ENCODE measurements at places on chromosomes 3 and 15. TPM values are rescaled to one million over a fixed set of nuclear protein-coding genes. Genes with fewer than 3 reads are reported as not detected.

Gene DAPK2
- 1.3 TPM for polyA plus RNA-seq

Gene NOP10
- 169 TPM for polyA plus RNA-seq

Gene LRRIQ4
- not detected for polyA plus RNA-seq

Gene CDHR4
- 0.10 TPM for polyA plus RNA-seq

Gene FRMD4B
- polyA plus RNA-seq, result 5.9 TPM

Gene TRIM59
- 2.4 TPM for polyA plus RNA-seq

Gene SGO1
- polyA plus RNA-seq, result 0.15 TPM

Gene EFHB
- polyA plus RNA-seq, result 1.4 TPM

Gene PLA2G4E
- polyA plus RNA-seq, result 0.03 TPM

Gene MRPL3
- 80.2 TPM for polyA plus RNA-seq

Gene GOLGA8H
- 1.2 TPM for polyA plus RNA-seq

GRCh38 chr3:196150481-196150880 lies 60.7 kb downstream of the ZDHHC19 start:
- no peak for DNase-seq

GRCh38 chr3:111594781-111595180 lies 365 bp downstream of the ZBED2 start:
- DNase-seq, result no peak

GRCh38 chr3:157443905-157444796 lies 7.5 kb downstream of the PTX3 start:
- no peak for DNase-seq

DNA sequence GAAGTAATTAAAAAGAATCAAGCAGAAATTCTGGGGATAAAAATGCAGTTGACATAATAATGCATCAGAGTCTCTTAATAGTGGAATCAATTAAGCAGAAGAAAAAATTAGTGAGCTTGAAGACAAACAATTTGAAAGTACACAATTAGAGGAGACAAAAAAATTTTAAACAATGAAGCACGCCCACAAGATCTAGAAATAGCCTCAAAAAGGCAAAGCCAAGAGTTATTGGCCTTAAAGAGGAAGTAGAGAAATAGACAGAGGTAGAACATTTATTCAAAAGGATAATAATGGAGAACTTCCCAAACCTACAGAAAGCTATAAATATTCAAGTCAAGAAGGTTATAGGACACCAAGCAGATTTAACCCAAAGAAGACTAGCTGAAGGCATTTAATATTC lies 113.3 kb downstream of the TBC1D2B start:
- no peak for DNase-seq

GRCh38 chr3:176663837-176664831 lies 533.1 kb downstream of the TBL1XR1 start:
- peak; percentile 6 for DNase-seq

GRCh38 chr3:27615555-27615954 lies 106.6 kb downstream of the EOMES start:
- DNase-seq, result no peak

GRCh38 chr3:150216041-150216811 lies 191.9 kb upstream of the TSC22D2 start:
- DNase-seq, result no peak

- DNase-seq, result no peak
These were observed 24.9 kb upstream of the C3orf80 start for GRCh38 chr3:160200353-160200752.

- DNase-seq, result no peak
These were observed 401.3 kb upstream of the CFAP20DC start for GRCh38 chr3:59450946-59451763.

- DNase-seq, result no peak
These were observed 3.3 kb downstream of the ADAM10 start for GRCh38 chr15:58746174-58746573.

DNA sequence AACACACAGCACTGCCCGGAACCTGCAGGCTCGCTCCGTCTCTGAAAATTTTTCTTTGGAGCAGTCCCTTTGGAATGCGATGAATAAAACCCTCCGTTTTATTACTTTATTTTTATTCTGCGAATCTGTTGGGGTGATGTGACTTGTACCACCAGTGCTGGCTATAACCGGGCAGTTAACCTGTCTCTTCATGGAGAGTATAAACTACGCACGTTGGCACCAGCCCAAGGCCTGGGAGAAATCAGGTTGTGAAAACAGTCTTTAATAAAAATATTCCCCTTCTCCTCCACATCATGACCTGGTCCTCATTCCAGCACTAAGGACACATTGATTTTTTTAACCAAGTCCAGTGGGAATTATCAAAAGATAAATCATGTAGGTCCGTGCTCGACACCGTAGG lies 116.8 kb downstream of the WNT5A start:
- no peak for DNase-seq

- DNase-seq, result no peak
These were observed 316.6 kb upstream of the TGFBR2 start for GRCh38 chr3:30289766-30290165.

DNA sequence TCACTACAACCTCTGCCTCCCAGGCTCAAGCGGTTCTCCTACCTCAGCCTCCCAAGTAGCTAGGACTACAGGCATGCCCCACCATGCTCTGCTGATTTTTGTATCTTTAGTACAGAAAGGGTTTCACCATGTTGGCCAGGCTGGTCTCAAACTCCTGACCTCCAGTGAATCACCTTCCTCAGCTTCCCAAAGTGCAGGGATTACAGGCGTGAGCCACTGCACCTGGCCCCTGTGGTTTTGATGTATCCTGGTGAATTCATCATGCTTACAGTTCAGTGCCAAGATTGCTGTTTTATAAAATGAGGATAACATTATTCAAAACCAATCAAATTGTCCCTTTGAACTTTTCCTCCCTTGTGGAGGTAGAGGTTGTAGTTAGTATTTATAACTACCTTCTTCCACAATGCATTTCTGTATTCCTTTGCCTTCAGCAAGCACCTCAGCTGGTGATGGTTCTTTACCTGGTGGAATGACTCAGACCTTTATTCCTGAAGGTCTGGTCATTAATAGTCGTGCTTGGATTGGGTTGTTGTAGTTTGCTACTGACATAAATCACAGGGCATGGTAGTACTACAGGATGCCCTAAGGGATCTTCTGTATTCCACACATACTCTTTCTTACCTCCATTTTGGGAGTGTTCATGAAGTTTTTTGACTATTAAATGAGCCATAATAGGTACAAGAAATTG lies 76.9 kb downstream of the UBP1 start:
- no peak for DNase-seq

DNA sequence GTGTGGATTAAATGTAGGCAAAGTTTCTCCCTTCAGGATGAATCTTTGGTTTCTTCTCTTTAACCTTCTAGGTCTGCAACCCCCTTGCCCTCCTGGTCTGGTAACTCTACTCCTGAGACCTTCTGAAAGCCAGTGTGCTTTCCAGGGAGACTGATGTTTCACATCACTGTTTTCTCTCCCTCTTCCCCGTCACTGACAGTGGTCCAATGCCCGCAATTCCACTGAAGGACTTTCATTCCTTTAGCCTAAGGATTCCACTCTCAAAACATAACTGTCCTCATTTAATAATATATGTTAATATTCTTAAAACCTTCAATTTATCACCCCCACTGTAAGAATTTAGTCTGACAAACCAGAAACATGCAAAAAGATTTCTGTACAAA lies 101.5 kb upstream of the CPNE4 start:
- DNase-seq, result no peak

GRCh38 chr3:115325539-115325938 lies 178.5 kb upstream of the ZBTB20 start:
- no peak for DNase-seq

DNA sequence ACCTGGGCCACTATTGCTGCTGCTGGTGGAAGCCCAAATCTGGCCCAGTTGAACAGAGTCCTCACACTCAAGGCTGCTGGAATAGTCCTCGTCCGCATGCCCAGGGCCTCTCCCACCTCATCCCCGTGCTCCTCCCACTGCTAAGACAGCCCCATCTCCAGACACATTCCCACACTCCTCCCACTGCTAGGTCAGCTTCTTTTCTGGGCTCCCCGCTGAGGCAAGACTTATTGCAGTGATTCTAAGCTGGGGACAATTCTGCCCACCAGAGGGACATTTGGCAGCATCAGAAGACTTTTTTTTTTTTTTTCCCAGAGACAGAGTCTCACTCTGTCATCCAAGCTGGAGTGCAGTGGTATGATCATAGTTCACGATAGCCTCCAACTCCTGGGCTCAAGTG lies 35.1 kb downstream of the POC1A start:
- DNase-seq, result no peak

- DNase-seq, result peak; percentile 23
These were observed 811 bp downstream of the SKIL start for GRCh38 chr3:170358042-170359010.

DNA sequence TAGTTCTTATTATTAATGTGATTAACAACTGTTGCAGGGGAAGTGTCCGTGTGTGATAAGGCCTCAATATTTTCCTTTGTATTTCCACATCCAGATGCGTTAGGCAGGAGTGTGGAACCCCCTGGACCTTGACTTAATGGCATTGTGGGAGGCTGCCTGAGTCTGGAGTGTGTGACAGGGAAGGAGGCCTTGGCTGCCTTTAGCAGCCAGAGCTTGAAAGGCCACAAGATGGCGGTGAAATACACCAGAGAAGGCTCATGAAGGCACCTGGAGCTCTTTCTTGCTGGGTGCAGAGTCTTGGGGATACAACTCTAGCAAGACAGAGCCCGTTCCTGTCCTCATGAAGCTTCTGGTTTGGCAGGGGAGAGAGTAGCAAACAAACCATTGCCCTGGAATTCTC lies 36.9 kb downstream of the POLR2M start:
- DNase-seq, result no peak

DNA sequence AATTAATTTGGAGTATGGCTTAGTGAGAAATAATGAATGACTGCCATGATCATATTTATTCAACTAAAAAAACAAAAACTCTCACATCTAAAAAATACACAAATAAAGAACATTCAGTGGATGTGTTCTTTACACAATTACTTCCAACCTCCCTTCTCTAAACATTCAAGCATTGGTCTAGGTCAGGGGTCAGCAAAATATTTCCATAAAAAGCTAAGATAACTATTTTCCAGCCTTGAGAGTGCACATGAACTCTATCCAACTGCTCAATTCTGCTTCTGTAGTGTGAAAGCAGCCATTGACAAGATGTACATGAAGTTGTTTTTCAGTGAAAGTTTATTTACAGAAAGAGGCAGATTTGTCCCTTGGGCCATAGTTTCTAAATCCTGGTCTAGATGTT lies 406.3 kb downstream of the MAGI1 start:
- DNase-seq, result no peak

- DNase-seq, result no peak
These were observed 23.6 kb downstream of the C3orf33 start for GRCh38 chr3:155782390-155782953.

- DNase-seq, result no peak
These were observed 196.7 kb upstream of the ADAMTS9 start for GRCh38 chr3:64884536-64884935.

- no peak for DNase-seq
These were observed 408.9 kb upstream of the CBLB start for GRCh38 chr3:106277731-106278130.

DNA sequence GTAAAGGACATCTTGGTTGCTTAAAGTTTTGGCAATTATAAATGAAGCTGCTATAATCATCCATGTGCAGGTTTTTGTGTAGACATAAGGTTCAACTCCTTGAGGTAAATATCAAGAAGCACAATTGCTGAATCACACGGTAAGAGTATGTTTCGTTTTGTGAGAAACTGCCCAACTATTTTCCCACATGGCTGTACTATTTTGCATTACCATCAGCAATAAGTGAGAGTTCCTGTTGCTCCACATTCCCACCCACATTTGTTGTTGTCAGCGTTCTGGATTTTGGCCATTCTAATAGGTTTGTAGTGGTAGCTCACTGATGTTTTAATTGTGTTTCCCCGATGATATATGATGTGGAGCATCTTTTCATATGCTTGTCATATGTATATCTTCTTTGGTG lies 118.5 kb upstream of the KCNMB2 start:
- no peak for DNase-seq

GRCh38 chr15:31366169-31366734 lies 39.6 kb downstream of the KLF13 start:
- no peak for DNase-seq

DNA sequence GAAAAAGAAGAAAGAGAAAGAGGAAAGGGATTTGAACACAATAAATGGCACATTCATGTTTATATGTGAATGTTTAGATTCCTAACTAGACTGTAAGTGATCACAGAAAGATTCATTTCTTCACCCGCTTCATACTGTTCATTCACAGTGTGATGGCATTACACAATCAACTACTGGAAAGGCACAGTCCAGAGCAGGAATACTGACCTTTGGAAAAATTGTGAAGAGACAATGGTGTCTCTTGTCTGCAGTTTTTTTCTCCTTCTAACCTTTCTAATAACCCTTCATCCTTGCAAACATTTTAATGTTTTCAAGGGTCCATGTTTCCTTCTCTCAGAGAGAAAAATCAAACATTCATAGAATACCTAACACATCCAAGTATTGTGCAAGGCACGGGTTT lies 180.9 kb upstream of the SOX14 start:
- no peak for DNase-seq
